LHCN-M2 (cell line): ENCODE measurements at places on chromosomes 2 and 18. TPM values are rescaled to one million over a fixed set of nuclear protein-coding genes. Genes with fewer than 3 reads are reported as not detected.

Gene REG3G
- not detected in 2 replicates for total RNA-seq

Gene LYPD1
- total RNA-seq, result not detected in 2 replicates

Gene PCARE
- not detected in 2 replicates for total RNA-seq

Gene SLC5A7
- total RNA-seq, result not detected in 2 replicates

Gene RPE
- total RNA-seq, result 103 and 111 TPM in 2 replicates

DNA sequence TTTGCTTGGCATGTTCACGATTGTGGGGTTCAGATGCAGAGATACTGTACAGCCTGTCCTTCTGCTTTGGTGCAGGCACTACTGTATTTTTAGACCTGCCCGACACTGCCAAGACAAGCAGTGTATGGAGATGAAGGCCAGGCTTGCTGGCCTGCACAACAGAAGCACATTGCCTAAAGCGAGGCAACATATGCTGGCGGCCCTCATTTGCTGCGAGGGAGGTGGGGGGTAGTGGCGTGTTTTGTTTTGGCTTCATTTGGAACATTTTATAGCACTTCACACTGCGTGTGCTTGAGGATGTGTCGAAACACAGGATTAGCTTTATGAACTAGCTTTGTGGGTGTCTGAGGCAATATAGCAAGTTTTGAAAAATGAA is 27.0 kb downstream of the TMEM182 start:
- no peak for DNase-seq

- DNase-seq, result no peak
Measured at GRCh38 chr2:235688511-235689426, 194.9 kb downstream of the AGAP1 start.

DNA sequence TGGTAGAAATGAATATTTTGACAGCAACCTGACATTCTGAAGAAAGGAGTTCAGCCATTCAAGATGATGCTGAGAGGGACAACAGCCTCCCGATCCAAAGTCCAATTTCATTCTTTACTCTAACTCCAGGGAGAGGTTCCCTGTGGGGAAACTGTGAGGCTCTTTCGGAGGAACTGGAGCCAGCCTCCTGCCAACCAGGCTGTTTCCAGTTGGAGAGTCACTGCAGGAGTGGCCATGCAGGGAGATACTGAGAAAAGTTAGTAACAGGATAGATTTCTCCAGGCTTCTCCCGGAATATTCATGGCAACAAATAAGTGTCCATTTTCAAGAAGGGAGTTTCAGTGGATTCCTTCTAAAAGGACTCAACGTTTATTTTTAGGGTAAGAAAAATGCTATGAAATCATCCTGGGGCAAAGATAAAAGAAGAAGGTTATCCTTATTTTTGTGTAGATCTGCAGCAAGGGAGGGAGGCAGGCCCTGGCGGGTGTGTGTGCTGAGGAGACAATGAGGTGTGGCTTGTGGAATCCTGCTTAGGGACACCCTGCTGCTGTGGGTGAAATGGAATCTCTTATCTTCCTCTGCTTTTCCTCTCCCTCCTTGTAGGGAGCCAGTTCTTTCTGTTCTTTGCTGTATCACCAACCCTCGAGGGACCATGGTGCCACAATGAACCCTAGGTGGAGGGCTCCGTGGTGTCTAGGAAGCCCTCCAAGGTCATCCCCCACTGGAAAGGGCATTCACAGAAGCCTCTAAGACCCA is 18.1 kb downstream of the KLHL14 start:
- no peak for DNase-seq

DNA sequence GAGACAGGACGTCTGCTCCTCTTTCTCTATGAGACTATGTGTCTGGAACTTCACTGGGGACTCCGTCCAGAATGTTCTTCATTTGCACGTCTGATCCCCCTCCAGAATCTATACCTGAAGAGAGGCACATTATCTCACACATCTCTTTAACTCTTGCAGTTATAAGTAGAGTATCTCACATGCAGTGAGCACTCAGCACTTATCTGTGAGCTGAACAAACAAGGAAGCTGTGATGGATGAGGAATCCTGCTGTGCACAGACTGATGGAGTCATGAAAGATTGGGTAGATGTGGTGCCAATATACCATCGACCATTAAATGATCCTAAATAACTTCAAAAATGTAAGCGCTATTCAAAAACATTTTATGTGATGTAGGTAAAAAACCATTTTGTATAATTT is 888.3 kb upstream of the CELF4 start:
- DNase-seq, result no peak

GRCh38 chr2:45578056-45578843 is 32.8 kb downstream of the SRBD1 start:
- peak; percentile 73 for DNase-seq

GRCh38 chr18:35158728-35159450 is 81.9 kb upstream of the ZNF397 start:
- DNase-seq, result no peak

DNA sequence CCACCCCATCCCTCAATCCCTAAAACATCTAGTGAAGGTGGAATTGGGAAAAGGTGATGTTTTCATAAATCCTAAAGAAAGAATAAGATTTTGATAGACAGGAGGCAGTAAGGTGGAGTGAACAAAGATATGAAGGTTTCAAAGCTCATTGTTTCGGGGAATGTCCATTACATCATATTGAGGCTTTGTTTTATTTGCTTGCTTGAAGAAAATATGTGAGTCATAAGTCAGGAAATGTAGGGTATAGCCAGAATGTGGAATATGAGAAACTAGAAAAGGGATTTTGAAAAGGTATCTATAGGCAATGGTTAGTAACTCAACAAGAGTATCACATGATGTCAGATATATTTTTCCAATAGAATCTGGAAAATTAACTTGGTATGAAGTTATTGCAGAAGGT is 1178.5 kb upstream of the ACVR2A start:
- peak; percentile 32 for DNase-seq

DNA sequence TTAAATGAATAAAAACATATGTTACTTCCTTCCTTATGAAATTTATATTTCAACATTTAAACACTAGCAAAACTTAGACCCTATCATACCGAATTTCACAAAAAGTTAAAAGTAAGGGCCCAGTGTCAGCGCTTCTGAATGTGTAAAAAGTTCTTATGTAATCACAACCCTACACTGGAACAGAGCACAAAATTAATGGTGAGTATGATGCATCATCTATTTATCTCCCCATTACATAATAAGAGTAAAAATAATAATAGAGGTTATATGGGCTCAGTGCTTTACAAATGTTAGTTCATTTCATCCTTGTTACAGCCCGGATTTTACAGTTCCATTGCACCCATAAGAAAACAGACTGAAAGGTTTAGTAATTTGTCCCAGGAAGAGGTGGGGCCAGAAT is 144.9 kb upstream of the POU3F3 start:
- DNase-seq, result no peak

GRCh38 chr2:191526091-191526490 is 151.8 kb upstream of the NABP1 start:
- no peak for DNase-seq

DNA sequence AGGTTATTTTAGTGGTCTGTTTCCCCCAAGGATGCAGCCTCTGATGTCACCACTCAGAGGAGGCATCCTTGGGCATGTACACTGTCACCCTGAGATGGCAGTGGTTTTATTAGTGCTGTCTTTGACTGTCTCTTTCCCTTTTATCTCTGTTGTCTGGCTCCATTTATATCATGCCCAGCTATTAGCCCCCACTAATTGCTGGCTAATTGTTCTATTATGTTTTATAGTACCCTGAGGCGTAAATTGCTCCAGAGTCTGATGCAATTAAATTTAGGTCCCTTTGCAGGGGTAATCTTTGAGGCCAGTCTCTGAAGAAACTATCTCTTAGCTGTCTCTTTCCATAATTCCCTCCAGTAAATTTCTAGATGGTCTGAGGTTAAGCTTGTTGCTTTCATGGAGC is 301.0 kb upstream of the KLHL29 start:
- no peak for DNase-seq
